Natural killer cell (primary cell): ENCODE measurements at places on chromosomes 16 and 17. TPM values are rescaled to one million over a fixed set of nuclear protein-coding genes. Genes with fewer than 3 reads are reported as not detected.

- no peaks in the 10 kb centered on the region for H3K27me3 ChIP-seq
- H3K36me3 ChIP-seq = no peaks in the 10 kb centered on the region
- DNase-seq = no peak
- no peaks in the 10 kb centered on the region for H3K4me1 ChIP-seq
- H3K27ac ChIP-seq = no peak overlapping the region
- no peak overlapping the region for H3K4me3 ChIP-seq
Observed at GRCh38 chr17:50279181-50279526, 4.9 kb downstream of the TMEM92 start.

- no peak overlapping the region for H3K4me3 ChIP-seq
- peak overlapping the region; percentile 34 for H3K27ac ChIP-seq
- no peaks in the 10 kb centered on the region for H3K27me3 ChIP-seq
- DNase-seq = peak; percentile 66
Observed at GRCh38 chr17:67491681-67492024, 114.6 kb downstream of the PITPNC1 start.

GRCh38 chr17:79651761-79652160 lies 40.9 kb upstream of the RBFOX3 start:
- no peaks in the 10 kb centered on the region for H3K36me3 ChIP-seq
- H3K4me3 ChIP-seq = no peak overlapping the region
- H3K27me3 ChIP-seq = no peaks in the 10 kb centered on the region
- no peaks in the 10 kb centered on the region for H3K4me1 ChIP-seq

GRCh38 chr16:60582528-60582927 lies 1453.7 kb downstream of the CDH8 start:
- H3K4me3 ChIP-seq = no peak overlapping the region
- no peaks in the 10 kb centered on the region for H3K4me1 ChIP-seq
- H3K36me3 ChIP-seq = no peaks in the 10 kb centered on the region
- no peak overlapping the region for H3K27ac ChIP-seq
- no peaks in the 10 kb centered on the region for H3K27me3 ChIP-seq

- H3K4me1 ChIP-seq = peaks cover 76% of the 10 kb centered on the region
- no peaks in the 10 kb centered on the region for H3K36me3 ChIP-seq
- H3K4me3 ChIP-seq = no peak overlapping the region
- H3K27ac ChIP-seq = no peak overlapping the region
- H3K27me3 ChIP-seq = no peaks in the 10 kb centered on the region
Observed at GRCh38 chr16:89411335-89411850, 79.0 kb downstream of the ANKRD11 start.

- no peak overlapping the region for H3K27ac ChIP-seq
- no peak overlapping the region for H3K4me3 ChIP-seq
- H3K4me1 ChIP-seq = no peaks in the 10 kb centered on the region
- no peaks in the 10 kb centered on the region for H3K36me3 ChIP-seq
Observed at GRCh38 chr16:52467753-52468152, 79.2 kb downstream of the TOX3 start.

GRCh38 chr17:80568246-80568645 lies 23.6 kb downstream of the RPTOR start:
- H3K4me3 ChIP-seq = no peak overlapping the region
- no peaks in the 10 kb centered on the region for H3K27me3 ChIP-seq
- DNase-seq = no peak
- no peaks in the 10 kb centered on the region for H3K4me1 ChIP-seq

DNA sequence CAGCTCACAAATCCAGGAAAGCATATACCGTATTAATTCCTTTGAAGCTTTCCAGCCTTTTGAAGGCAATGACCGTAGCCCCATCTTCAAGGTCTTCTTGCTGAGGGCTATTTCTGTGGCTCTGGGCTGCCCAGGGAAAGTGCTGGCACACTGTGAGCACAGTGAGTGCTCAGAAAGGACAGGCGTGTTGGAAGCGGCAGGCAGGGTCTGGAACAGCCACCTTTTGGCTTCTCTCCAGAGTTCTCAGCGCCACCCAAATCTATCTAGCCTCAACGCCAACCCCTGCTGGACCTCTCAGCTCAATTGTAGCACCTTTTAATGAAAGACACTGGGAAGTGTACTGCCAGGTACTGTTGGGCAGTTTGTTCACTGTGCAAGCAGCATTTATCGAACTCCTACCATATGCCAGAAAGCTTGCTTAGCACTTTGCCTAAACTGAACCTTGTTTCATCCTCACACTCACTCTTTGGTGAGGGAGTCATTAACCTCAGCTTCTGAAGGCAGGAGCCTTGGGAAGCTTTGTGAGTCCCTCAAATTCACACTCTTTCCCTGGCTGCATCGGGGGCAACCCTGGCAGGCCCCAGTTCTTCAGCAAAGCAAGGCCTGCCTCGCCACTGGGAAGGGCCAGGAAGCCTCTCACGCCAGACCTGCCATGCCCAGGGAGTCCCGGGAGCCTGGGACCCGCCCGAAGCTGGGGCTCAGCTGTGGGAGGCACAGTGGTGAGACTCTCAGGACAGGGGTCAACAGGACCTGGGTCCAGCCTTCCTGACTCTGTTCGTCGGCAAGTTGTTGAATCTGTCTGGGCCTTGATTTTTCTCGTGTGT lies 13.5 kb upstream of the CIBAR2 start:
- no peak overlapping the region for H3K4me3 ChIP-seq
- H3K27me3 ChIP-seq = no peaks in the 10 kb centered on the region
- DNase-seq = no peak
- no peaks in the 10 kb centered on the region for H3K36me3 ChIP-seq
- H3K4me1 ChIP-seq = no peaks in the 10 kb centered on the region
- no peak overlapping the region for H3K27ac ChIP-seq

- no peak within 1 kb of the TSS for H3K4me3 ChIP-seq
- peaks cover 13% of the 10 kb centered on the region for H3K4me1 ChIP-seq
- H3K36me3 ChIP-seq = peaks cover 5% of the 10 kb centered on the region
Observed at GRCh38 chr16:630815-631405, at the start of gene WFIKKN1. Gene WFIKKN1, plus strand, starts transcription at chr16:630985. Its CDS starts 269 bp downstream, at chr16:631254.

DNA sequence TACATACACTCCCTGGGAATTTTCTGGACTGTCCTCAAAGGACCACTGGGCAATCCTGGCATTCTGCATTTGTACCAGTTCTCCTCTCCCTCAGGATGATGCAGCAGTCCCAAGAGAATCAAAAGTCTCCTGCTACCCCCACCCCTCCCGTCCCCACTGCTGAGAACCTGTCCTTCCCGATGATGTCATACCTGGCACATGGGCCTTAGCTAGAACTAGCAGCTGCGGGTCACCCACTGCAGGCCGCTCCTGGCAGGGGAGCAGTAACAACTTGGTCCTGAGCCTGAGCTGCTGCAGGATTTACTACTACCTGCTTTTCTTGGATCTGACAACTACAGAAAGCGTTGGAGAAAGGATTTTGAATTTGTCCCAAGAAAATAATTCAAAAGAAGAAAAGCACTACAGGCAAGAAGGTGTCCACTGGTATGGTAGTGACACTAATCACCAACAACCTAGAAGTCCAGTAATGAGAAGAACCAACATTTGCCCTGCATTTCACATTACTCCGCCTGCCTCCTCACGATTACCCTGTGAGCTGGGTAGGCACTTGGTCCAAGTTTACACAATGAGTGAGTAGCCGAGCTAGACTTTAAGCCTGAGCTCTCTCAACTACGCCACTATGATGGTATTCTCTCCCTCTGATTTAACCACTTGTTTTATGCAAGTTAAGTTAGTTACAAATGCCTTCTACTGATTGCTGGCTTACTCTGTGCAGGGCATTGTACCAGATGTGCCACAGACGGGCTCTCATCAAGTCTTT lies 55.3 kb upstream of the ETV4 start:
- H3K4me1 ChIP-seq = no peaks in the 10 kb centered on the region
- H3K36me3 ChIP-seq = no peaks in the 10 kb centered on the region
- H3K27ac ChIP-seq = no peak overlapping the region
- no peak for DNase-seq
- H3K27me3 ChIP-seq = no peaks in the 10 kb centered on the region

DNA sequence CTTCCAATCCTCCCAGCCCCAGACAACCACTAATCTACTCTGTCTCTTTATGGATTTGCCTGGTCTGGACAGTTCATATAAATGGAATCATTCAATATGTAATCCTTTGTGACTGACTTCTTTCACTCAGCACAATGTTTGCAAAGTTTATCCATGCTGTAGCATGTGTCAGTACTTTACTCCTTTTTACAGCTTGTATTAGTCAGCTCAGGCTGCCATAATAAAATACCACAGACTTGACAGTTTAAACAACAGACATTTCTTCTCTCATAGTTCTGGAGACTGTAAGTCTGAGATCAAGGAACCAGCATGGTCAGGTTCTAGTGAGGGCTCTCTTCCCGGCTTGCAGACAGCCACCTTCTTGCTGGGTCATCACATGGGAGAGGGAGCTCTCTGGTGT lies 41.3 kb downstream of the GPRC5B start:
- H3K36me3 ChIP-seq = no peaks in the 10 kb centered on the region
- no peak overlapping the region for H3K27ac ChIP-seq
- no peaks in the 10 kb centered on the region for H3K4me1 ChIP-seq
- H3K4me3 ChIP-seq = no peak overlapping the region
- H3K27me3 ChIP-seq = no peaks in the 10 kb centered on the region

DNA sequence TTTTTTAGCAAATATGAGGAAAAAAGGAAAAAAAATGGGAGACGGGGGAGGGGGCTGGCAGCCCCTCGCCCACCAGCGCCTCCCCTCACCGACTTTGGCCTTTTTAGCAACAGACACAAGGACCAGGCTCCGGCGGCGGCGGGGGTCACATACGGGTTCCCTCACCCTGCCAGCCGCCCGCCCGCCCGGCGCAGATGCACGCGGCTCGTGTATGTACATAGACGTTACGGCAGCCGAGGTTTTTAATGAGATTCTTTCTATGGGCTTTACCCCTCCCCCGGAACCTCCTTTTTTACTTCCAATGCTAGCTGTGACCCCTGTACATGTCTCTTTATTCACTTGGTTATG lies 1.2 kb upstream of the TMEM88 start:
- peaks cover 4% of the 10 kb centered on the region for H3K36me3 ChIP-seq
- H3K4me1 ChIP-seq = peaks cover 47% of the 10 kb centered on the region
- no peak overlapping the region for H3K27ac ChIP-seq
- DNase-seq = no peak

DNA sequence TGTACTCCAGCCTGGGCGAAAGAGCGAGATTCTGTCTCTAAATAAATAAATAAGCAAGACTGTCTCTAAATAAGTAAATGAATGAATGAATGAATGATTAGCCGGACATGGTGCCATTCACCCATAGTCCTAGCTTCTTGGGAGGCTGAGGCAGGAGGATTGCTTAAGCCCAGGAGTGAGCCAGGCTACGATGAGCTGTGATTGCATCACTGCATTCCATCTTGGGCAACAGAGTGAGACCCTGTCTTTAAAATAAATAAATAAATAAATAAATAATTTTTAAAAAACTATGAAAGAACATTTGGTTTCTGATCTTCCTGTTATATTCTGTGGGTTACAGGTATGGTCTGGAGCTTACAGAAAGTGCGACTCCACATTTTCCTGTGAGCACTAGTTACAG lies 65.0 kb downstream of the C17orf58 start:
- H3K4me3 ChIP-seq = no peak overlapping the region
- DNase-seq = no peak
- no peaks in the 10 kb centered on the region for H3K4me1 ChIP-seq
- H3K27me3 ChIP-seq = no peaks in the 10 kb centered on the region
- H3K27ac ChIP-seq = no peak overlapping the region
- peaks cover 75% of the 10 kb centered on the region for H3K36me3 ChIP-seq

DNA sequence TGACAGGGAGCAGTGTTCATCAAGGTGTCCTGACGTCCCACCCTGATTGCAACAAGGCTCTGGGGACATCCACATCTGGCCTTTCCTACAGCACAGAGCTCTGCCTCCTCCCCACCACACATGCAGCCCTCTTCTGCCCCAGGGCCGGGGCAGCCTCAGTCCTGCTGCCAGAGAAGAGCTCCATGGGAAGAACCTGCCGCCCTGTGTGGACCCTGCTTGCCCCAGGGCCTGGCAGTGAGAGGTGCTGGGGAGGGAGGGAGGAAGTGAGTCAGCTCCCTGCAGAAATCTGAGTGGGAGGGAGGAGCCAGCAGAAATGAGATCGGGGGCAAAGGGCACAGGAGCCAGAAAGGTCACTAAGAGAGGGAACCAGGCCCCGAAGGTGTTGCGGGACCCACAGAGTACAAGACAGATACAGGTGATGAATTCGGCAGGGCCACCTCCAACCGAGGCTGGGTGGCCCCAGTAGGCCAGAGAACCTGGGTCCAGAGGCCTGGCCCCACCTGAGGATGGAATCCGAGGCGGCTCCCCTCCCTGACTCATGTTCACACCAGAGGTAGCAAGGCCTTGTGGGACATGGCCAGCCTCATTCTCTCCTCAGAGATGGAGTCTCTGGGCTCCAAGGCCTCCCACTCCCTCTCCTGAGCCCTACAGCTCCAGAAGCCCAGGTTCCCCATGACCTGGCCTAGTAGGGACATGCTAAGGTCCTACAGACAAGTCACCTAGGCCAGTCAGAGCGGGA lies 24.8 kb downstream of the MYO18A start:
- no peaks in the 10 kb centered on the region for H3K36me3 ChIP-seq
- H3K4me1 ChIP-seq = peaks cover 31% of the 10 kb centered on the region
- H3K27ac ChIP-seq = peak overlapping the region; percentile 17
- no peaks in the 10 kb centered on the region for H3K27me3 ChIP-seq
- peak; percentile 57 for DNase-seq

DNA sequence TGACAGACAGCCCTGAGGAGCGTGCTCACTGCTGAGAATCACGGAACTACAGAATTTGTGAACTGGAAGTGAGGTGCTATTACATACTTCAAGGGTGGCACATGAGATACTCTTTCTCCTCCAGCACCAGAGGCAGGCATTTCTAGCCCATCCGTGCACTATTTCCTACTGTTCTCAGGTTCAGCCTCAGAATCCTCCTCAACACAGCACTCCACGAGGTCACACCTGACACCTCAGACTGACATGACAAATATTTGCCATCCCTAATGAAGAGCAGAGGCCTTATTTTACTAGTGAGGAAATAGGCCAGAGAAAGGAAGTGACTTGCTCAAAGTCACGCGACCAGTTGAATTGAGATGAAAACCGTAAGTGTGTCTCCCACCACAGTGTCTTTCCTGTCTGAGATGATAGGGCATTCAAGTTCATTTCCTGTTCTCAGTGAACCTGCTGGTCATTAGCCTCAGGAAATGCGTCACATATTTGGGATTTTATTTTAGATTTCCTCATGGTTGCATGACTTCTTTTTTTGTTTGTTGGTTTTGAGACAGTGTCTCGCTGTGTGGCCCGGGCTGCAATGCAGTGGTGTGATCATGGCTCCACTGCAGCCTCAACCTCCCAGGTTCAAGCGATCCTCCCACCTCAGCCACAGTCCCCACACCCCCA lies 23.6 kb downstream of the SEZ6 start:
- peak overlapping the region; percentile 85 for H3K27ac ChIP-seq
- peaks cover 31% of the 10 kb centered on the region for H3K4me1 ChIP-seq
- H3K27me3 ChIP-seq = peaks cover 2% of the 10 kb centered on the region
- DNase-seq = peak; percentile 58
- H3K4me3 ChIP-seq = no peak overlapping the region

- no peak for DNase-seq
- no peak overlapping the region for H3K4me3 ChIP-seq
- H3K4me1 ChIP-seq = no peaks in the 10 kb centered on the region
- H3K36me3 ChIP-seq = no peaks in the 10 kb centered on the region
Observed at GRCh38 chr17:64202683-64203344, 60.2 kb downstream of the TEX2 start.

KRT14 gene
- not detected for total RNA-seq

FXR2 gene
- 23.7 TPM for total RNA-seq

TSNAXIP1 gene
- total RNA-seq = 0.15 TPM

CCL5 gene
- 1,167 TPM for total RNA-seq

PRSS53 gene
- total RNA-seq = 5.1 TPM

TMEM238L gene
- total RNA-seq = not detected
